ENCODE measurements at places on chromosomes 5 and 9.
A peak's percentile ranks its signal among the peaks of the same experiment; 100 is the strongest.

GRCh38 chr9:13665418-13666066 is 386.1 kb upstream of the MPDZ start:
- no peak for DNase-seq

- DNase-seq: no peak
These were observed 249.4 kb downstream of the FAM170A start for GRCh38 chr5:119878712-119879111.

DNA sequence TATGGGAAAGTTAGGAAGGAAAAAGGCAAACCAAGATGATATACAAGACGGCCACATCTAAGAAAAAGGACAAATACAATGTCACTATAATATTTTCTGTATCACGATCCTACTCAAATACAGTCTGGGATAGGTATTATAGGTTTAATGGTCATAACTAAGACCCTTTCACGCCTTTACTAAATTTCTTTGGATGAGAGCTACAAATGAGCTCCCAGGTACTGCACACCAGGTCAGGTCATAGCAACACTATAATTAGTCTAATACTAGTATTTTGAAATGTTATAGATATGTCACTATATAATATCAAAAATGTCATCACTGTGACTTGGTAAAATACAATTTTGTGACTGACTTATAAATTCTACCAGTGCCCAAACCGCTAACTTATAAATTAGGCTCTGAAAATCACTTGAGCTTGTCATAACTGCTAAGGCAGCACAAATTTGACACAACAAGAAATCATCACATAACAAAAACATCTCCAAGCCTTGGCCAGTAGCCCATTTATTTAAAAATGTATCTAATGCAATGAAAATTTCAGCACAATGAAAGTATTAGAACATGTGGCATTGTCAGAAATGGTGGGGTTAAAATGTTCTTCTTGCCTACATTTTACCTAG is 6.9 kb downstream of the SELENOP start:
- no peak for DNase-seq

DNA sequence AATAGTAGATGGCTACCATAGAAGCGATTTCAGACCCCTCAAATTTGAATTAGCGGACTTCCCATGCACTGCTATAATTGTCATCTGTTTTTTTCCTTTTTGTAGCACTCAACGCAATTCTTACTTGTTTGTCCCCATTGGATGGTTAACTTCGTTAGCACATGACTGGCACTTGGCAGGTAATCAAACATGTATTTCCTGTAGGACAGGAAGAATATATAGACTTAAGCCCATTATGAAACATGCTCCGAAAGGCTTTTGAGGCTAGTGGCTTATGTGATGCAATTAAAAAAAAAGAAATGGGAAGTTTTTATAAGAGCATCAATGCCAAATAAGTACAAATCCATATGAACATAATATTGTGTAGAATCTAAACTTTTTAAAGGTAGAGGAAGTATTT is 301.2 kb downstream of the PSAT1 start:
- no peak for DNase-seq

- DNase-seq: no peak
These were observed 120.0 kb downstream of the C5orf15 start for GRCh38 chr5:133848341-133848811.

DNA sequence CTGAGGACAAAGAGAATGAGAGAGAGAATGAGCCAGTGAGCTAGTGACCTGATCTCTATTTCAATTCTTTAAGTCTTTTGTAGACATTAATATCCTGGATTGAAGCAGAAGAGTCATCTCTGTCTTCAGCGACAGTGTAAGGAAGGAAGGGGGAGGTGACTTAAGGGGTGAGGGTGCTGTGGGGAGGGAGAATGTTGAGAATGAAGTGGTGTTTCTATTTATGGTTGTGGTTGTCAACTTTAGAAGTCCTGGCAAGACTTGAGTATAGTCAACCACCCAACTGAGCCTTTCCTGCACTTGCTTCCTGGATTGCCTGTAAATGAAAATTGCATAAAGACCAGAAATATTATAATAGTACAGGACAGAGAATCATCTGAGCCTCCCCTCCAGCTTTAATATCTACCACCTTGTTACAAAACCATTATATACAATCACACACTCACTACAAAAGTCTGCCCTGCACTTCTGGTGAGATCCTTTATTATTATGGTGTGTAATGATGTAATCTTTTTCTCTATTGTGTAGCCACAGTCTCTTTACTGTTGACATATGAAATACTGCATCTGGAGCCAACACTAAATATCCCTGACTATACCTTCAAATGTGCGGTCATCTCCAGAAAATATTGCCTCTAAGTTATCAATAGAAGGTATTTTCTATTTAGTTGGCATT is 91.7 kb downstream of the NTRK2 start:
- DNase-seq: no peak

DNA sequence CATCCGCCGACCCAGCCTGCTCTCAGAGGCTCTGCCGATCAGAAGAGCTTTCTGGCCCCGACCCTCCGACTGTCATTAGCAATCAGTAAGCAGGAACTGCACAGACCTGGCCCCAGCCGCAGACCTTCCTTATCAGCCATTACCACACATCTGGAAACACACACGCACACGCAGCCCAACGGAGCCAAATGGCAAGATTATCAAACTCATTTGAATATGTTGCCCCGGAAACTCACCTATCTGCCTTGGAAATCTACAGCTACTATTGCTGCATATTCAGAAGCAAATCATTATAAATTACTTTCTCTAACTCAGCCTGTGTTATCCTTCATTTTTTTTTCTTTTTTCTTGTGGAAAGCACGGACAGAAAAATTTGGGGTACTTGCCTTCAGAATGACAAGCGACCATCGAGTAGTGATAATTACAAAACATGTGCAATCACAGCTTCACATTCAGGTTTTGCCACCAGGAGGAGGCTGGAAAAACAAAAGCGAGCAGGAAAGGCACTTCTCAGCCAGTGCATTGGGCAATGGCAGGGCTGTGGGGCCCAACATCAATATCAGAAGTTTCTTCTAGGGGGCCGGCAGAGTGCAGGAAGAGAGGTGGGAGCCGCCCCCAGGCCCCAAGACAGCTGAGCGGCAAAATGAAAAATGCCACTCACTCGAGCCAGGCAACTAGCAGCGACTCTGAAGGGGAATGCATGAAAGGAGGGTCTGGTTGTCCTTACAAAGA is 122.3 kb downstream of the VAV2 start:
- DNase-seq: no peak

DNA sequence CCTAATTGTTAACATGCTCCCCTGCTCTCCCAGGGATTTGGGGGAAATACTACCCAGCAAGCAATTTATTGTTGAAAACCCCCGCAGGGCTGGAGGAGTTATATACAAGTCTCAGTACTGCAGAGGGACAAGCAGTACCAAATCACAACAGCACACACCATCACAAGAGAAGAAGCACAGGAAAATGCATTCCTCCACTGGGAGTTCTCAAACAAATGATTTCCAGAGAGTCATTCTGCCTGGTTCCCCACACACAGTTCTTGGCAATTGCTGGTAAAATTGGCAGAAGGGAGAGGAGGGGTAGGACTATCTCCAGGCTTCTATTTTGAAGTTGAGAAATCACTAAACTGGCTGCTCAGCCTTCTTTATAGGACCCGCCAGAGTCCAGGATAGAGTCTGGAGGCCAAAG is 16.8 kb downstream of the SIL1 start:
- DNase-seq: no peak

GRCh38 chr5:137563646-137564397 is 64.7 kb upstream of the SPOCK1 start:
- no peak for DNase-seq

- DNase-seq: peak; percentile 59
These were observed 2.7 kb downstream of the RABEPK start for GRCh38 chr9:125202846-125203618.

Data from SHP77 treated with DMSO at 0.1 percent for 48 hours (cell line).